ENCODE measurements at places on chromosomes 4 and X. TPM values are rescaled to one million over a fixed set of nuclear protein-coding genes. Genes with fewer than 3 reads are reported as not detected.

The SYNPO2 gene
- total RNA-seq = 1.3 TPM

The H2BW2 gene
- total RNA-seq = not detected

The CLDN24 gene
- total RNA-seq = not detected

The RAB33A gene
- total RNA-seq = 0.20 TPM

The SPANXN4 gene
- not detected for total RNA-seq

All from A549 treated with GW870086 at 1 μM for 4 hours (cell line).